ENCODE measurements at places on chromosomes 7 and 10.

DNA sequence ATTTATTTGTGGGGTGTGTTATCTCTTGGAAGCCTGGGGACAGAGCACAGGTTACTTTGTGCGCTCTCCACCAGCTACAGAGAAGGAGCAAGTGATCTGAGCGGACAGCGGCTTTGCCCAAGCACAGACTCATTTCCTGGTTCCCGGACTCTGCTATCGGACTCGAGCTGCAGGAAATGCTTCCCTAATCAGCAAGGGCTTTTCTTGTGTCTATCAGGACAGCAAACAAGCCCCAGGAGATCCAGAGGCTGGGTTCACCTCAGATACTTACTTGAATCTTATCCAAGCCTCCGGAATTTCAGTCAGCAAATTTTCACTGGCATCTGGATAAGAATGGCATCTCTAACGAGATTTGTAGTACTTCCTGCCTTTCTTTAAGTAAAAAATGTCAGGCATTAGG, 27.8 kb downstream of the MRC1 start:
- DNase-seq, result peak; percentile 7

- DNase-seq, result no peak
These were observed 259.1 kb upstream of the MKLN1 start for GRCh38 chr7:131068604-131069021.

- DNase-seq, result no peak
These were observed 312.0 kb downstream of the RNLS start for GRCh38 chr10:88270871-88271713.

- DNase-seq, result no peak
These were observed 43.5 kb downstream of the CLEC2L start for GRCh38 chr7:139566736-139567646.

GRCh38 chr7:73769481-73770001, 529 bp downstream of the CLDN3 start:
- DNase-seq, result no peak

DNA sequence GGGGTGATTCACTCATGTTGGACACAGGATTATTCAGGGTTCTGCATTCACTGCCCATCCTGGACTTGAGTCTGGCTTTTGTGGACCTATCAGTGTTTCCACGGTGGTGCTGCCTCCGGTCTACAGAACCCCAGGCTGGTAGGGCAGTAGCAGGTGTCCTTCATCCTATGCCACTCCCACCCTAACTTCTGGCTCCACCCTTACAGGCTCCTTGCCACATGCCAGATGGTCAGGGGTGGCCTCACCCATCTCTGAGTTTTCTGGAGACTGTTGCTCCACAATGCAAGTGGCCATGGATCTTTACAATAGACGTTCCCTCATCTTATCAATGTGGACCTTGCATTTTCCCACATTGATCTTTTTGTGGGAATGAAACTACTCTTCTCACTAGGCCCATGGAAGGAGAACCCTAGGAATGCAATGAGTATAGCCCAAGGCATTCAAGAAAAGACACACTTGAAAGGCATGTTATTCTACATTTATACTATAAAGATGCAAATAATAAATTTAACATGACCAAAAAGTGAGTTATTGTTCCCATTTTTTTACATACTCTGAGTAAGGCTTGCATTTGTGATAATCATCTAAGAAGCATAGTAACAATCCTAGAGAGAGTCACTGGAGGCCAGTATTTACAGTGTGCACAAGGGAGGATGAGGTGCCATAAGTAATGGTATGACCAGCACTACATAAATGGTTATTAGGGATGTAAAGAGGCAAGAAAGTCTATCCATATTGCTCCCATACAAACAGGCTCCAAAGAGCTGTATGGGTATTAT, 57.4 kb upstream of the ADO start:
- DNase-seq, result no peak

DNA sequence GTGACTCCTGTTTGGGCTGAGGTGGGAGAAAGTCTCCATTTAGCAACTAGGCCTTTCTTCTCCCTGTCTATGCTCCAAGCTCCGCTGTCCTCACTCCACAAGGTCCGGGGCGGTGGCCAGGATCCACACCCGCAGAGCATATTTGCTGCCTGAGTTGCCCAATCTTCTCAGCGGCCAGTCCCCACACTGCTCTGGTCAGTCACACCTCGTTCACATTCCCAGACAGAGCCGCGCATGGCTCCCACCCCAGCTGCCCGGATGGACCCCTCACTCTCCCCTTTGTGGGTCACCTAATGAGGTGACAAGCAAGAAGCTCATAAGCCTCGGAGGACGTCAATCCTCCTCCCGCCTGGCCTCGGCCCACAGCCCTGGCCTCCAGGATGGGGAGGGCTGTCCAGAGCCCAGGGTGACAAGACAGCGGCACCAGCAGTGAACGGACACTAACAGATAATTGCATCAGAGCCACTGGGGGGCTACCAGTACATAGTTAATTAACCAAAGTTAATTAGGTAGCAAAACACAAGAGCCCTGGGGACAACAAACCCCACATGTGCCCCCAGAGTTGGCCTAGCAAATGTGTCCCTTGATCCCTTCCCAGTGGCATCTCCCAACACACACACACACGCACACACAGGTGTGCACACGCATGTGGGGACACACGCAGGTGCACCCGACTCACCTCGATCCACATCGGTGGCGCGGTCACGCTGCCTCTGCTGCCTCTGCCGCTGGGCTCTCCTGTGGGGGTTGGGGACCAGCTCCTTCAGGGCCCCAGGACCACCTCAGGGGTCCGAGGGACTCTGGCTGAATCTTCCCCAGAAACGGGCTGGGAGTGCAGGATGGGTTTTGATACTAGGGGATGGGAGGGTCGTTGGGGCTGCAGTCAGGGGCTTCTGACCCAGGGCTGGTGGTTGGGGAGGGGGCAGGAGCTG, 11.8 kb downstream of the EPHA1 start:
- no peak for DNase-seq

GRCh38 chr10:118992496-118992895, 37.0 kb upstream of the NANOS1 start:
- no peak for DNase-seq

- DNase-seq, result no peak
These were observed 273.4 kb downstream of the DIP2C start for GRCh38 chr10:416091-416515.

- peak; percentile 35 for DNase-seq
These were observed 403.7 kb upstream of the ZMIZ1 start for GRCh38 chr10:78664929-78665553.

DNA sequence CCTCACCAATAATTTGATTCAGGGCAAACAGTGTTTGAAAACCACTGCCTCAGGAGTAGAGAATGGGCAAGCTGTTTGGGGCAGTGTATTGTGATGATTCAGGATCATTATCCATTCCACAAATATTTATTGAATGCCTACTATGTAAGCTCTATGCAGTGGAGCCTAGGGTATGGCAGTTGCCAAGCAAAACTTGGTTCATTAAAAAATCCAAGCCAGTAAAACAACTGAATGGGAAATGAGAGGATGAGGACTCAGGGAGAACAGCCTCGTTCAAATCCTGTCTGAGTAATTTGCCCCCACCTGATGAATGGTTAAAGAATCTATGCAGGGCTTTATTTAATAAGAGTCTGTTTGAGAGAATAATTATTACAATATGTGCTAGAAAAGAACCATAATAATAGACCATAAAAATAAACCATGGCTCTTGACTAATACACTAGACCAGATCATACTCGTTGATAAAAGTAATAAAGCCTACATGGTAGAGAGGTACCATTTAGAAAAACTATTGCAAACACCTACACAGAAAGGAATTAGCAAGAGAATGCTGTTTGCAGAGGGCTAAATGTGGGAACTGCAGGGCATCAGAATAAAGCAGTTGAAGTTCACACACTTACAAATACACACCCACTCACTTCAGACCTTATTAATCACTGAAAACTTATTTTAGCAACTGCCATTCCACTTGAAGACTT, 71.7 kb downstream of the CREB5 start:
- no peak for DNase-seq

GRCh38 chr7:94303695-94304094, 91.0 kb upstream of the COL1A2 start:
- DNase-seq, result no peak

- DNase-seq, result no peak
These were observed 98.1 kb upstream of the STK17A start for GRCh38 chr7:43484678-43485395.

- no peak for DNase-seq
These were observed 752 bp downstream of the KLF14 start for GRCh38 chr7:130732980-130733930.

GRCh38 chr7:69260023-69260422, 338.3 kb upstream of the AUTS2 start:
- DNase-seq, result no peak
